AML-193 (cell line): ENCODE measurements at places on chromosomes 4 and X.

- no peak for DNase-seq
Observed at GRCh38 chr4:1381944-1382541, 24.2 kb downstream of the NKX1-1 start.

- no peak for DNase-seq
Observed at GRCh38 chr4:989722-990471, 3.1 kb downstream of the IDUA start.

- no peak for DNase-seq
Observed at GRCh38 chr4:128009428-128009827, 44.2 kb downstream of the ABHD18 start.

GRCh38 chrX:19782419-19782818, 105.0 kb downstream of the SH3KBP1 start:
- DNase-seq, result no peak

DNA sequence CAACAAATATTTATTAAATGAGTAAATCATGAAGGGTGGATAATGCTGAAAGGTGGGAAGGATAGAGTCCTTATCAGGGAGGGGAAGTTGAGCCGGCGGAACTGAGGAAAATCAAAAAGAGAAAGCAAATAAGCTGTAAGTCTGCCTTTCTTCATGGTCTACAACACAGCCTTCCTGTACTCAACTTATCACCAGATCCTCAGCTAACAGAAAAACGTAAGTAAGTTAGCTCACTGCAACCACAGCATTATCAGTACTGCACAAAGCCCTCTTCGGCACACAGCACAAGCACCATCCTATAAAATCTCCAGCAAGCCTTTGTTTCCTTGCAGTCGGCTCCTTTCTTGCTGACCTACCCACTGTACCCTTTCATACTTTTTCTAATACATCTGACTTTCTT, 70.3 kb downstream of the CRMP1 start:
- no peak for DNase-seq

DNA sequence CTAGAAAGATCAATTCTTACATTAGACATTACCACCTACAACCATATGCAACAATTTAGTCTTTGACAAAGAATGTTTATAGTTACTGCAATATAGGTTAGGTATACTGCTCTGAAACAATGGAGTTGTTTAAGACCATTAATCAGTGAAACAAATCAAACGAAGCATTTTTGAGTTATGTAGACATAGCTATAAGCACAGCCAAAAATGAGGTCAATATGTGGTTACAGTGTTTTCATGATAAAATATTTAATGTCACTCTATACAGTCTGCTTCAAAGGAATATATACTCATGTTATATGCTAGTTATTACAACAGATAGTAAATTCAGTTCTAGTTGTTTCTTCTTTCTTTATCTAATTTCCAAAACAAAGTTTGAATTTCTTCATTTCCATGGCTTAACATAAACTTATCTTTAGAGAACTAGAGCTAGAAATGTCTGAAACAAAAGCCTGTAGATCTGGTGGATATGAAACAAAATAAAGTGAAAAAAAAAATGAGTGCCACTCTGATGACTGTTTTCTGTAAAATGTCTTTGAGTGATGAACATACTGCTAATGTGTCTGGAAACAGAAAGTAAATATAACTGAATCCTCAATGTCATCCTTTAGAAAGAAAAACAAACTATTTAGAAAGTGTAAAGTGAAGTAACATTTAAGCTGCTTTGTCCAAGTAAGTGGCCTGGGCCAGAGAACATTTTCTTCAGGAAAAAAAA, 809.0 kb downstream of the FAT4 start:
- DNase-seq, result no peak

- no peak for DNase-seq
Observed at GRCh38 chr4:123748806-123749205, 352.2 kb downstream of the SPRY1 start.

DNA sequence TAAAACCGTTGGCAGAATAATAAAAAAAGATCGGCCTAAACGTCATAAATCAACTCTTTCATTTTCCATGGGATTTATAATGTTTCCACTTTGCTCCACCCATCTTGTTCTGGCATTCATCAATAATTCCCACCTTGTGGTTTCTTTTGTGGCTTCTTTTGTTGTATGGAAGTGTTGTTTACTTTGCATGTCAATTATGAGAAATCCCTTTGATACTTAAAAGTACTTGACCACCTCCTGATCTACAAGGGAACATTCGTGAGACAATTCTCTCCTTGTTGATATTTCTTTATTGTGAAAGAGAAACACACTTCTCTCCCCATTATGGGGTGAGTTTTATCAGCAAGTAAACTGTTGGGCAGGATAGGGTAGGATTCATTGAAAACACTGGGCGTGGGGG, 2.8 kb downstream of the AMELX start:
- no peak for DNase-seq

DNA sequence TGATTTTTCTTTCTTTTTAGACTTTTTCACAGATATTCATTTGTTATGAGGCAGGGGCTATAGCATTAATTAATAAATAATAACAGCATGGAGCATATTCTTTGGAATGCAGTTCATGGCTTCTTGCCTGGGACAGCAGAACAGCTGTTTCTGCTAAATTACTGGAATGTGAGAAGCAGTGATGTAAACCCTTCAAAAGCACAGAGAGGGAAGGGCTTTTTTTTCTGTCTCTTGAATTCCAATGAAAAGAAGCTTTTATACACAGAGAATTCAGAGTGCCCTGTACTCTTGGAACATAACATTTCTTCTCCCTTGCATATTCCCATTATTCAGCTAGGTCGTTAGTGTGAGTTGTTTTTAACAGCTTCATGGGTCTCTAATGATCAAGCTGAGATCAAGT, 28.5 kb upstream of the ANK2 start:
- no peak for DNase-seq

- DNase-seq, result peak; percentile 39
Observed at GRCh38 chr4:40587826-40588225, 41.8 kb downstream of the RBM47 start.

- DNase-seq, result no peak
Observed at GRCh38 chr4:180285796-180286195, 1957.4 kb upstream of the TENM3 start.

DNA sequence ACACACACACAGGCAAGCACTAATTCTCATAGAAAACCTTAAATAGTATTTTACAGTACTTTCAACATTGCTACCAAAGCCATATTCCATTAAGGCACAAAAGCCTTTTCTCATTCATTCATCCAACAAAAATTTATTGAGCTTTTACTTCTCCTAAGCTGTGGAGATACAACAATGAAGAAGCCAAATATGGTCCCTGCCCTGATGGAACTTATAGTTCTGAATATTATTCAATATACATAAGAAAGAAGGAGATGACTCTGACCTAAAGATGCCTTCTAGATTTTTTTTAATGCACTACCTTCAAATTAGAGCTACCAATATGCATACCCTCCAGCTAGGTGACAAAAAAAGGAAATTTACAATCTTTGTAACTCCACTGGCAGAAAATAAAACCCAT, 90.0 kb upstream of the WDR44 start:
- no peak for DNase-seq

DNA sequence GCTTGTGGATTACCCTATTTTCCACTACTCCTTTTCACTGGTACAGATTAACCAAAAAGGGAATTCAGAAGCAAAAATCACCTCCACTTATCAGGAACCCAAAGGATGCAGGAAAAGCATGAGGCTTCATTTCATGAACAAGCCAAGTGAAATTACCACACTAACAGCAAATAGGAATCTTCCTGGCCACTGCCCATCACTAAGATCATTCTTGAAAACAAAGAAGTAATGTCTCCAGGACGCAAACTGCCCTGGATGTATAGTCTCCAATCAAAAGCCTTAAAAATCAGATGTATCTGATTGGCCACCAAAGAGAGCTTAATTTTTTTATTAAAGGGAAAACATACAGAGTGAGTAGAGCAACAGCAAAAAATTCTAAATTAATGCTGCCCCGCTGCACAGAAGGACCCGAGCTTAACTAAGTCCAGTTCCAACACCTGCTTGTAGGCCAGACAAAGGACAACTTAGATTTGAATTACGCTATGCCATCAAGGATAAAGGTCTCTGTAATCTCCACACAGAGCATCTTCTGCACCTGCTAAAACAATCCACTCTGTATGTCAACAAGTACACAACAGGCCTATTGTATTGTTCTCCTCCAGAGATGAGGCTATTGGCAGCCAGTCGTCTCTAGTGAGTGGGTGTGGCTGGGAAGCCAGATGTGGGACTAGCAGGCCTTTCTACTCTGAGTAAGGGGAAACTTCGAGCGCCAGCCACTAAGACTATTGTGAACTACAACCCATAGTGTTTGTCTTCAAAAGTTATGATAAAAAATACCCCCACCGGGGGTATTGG, 12.4 kb downstream of the ZDHHC9 start:
- DNase-seq, result no peak

DNA sequence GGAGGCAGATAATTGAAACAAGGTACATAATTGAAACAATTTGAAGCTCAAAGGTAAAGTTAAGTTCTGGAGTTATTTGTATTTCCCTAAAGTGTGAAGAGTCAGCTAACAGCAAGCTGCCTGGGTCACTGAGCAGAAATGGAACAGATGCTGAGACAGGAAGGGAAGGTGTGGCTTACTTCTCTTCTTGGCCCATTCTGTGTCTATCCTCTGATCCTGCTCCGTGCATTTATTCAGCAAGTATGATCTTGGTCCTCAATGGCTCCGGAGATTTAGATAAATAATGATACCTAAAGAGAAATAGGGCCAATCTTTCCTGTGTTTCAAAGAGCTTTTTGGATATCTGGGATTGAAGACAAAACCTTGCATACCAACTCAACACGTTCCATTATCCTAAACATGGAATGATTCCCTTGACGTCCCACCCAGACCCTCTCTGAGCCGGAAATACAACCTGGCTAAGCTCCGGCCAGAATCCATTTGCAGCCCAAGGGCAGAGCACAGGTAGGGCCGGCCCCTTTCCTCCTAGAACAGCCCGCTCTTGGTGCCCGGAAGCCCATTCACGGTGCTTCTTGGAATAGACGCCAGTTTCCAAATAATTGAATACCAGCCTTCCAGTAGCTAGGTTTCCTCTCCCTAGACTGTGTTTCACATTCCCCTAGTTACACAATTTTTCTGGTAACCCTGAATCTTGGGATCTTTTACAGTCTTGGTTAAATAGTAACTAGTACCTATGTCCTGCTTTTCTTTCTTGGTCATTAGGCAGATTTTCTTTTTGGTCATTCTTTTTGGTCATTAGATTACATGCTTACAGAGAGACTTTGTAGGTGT, 211.0 kb downstream of the NWD2 start:
- DNase-seq, result no peak

GRCh38 chr4:59818656-59819055, 1381.5 kb upstream of the ADGRL3 start:
- DNase-seq, result peak; percentile 6
